ENCODE measurements at places on chromosomes 11 and 22. TPM values are rescaled to one million over a fixed set of nuclear protein-coding genes. Genes with fewer than 3 reads are reported as not detected.

DNA sequence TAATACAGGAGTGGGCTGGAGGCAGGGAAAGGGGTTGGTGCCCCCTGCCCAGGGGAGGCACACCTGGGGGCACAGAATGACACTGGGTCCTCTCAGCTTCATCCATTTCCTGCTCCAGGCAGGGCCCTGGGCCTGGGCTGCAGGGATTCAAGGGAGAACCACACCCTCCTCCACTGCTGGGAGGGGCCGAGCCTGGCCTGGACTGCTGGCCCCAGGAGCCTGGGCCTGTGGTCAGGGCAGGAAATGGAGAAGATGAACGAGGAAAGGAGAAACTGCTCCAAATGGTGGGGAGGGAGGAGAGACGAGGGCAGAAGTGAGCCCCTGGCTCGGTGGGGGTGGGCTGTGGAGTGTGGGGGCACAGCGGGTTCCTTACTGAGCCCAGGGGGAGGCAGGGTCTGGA lies 38.1 kb upstream of the KCNQ1OT1 start:
- DNase-seq: peak; percentile 58

The MAPK8IP1 gene
- 24.9 TPM for total RNA-seq

GRCh38 chr22:16774911-16775500 lies 50.2 kb downstream of the XKR3 start:
- no peak for DNase-seq

- DNase-seq: no peak
These were observed 67.0 kb upstream of the RASSF10 start for GRCh38 chr11:12942157-12942556.

DNA sequence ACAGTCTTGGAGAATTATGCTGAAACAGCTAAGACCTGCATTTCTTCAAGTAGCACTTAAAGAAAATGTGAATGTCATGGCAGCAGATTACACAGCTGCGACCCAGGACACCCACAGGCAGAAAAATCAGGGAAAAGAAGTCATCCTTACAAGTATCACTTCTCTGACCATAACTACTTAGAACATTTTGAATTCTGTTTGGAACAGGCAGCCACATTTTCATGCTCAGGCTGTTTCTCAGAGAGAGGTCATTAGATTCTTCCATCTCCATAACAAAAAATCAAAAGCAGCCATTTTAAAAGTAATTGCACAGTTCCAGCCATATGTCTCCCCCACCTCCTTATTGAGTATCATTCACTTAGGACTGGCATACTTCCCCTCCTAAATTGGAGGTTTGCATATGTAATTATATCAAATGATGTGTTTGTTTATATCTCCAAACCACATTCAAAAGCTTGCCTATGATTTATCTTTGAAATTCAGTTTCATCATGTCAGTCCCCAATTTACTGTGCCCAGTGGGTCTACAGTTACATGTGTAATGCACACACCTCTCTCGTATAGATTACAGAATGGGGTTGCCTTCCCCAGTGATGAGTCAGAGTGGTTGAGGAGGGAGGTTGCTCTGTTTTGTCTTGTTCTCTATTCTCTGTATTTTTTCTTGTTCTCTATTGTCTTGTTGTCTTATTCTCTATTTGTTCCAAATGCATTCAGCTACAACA lies 276.5 kb upstream of the MTNR1B start:
- DNase-seq: no peak

DNA sequence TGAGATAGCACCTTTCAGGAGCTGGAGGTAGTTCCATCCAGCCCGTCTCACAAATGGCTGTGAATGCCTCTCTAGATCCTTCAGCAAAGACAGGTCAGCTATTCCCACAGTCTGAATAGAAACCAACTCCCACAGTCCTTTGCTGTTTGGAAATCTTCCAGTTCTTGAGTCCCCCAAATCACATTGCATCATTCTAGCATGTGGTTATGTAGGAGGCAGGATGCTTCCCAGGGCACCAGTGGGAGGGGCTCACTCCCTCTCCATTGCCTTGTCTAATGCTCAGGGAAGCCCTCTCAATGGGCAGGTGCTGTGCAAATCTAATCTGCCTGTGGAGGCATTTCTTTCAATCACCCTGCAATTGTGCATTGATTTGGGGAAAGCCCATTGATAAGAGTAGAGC lies 14.6 kb downstream of the NAV2 start:
- DNase-seq: peak; percentile 52

DNA sequence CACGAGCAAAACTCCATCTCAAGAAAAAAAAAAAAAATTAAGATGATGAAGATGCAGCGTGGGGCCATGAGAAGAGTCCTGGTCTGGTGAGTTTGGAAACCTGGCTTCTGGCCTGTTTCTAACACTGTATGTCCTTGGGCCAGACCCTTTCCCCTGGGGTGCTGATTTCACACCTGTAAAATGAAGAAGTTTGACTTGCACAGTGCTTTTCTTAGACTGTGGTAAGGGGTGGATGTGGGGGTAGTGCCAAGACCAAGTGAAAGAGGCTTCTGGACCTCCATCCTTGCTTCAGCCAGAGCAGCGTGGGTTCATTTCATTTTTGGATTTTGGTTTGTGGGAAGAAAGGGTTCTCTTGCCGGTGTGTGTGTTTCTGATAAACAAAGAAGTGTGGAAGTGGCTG lies 42.1 kb downstream of the PTPRJ start:
- DNase-seq: no peak

- no peak for DNase-seq
These were observed 357.6 kb downstream of the BRD1 start for GRCh38 chr22:49469896-49470740.

DNA sequence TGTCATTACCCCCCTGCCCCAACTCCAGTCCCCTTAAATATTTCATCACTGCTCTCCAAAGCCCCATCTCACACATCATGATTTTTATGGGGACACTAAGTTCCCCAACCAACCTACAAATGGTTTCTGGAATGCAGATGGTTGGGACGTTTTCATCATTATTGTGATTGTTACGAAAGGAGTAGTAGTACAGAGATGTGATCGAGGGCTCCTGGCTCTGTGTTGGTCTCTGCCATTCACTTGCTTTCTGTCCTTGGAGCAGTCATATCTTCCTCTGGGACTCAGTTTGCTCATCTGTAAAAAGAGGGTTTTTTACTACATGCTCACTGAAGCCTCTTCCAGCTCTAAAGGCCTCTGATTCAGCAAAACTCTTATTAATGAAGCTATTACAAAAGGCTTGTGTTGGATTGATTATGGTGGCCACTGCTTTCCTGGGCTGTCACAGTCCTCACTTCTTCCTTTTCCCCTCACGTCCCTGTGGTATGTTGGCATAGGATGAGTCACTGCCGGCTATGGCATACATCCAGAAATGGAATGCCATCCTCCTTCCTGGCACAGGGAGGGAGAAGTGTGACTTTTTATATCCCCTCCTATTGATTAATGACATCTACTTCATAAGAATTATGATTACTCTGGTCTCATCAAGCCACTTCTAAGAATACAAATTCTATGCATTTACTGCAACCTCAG lies 593.7 kb downstream of the METTL15 start:
- DNase-seq: no peak

DNA sequence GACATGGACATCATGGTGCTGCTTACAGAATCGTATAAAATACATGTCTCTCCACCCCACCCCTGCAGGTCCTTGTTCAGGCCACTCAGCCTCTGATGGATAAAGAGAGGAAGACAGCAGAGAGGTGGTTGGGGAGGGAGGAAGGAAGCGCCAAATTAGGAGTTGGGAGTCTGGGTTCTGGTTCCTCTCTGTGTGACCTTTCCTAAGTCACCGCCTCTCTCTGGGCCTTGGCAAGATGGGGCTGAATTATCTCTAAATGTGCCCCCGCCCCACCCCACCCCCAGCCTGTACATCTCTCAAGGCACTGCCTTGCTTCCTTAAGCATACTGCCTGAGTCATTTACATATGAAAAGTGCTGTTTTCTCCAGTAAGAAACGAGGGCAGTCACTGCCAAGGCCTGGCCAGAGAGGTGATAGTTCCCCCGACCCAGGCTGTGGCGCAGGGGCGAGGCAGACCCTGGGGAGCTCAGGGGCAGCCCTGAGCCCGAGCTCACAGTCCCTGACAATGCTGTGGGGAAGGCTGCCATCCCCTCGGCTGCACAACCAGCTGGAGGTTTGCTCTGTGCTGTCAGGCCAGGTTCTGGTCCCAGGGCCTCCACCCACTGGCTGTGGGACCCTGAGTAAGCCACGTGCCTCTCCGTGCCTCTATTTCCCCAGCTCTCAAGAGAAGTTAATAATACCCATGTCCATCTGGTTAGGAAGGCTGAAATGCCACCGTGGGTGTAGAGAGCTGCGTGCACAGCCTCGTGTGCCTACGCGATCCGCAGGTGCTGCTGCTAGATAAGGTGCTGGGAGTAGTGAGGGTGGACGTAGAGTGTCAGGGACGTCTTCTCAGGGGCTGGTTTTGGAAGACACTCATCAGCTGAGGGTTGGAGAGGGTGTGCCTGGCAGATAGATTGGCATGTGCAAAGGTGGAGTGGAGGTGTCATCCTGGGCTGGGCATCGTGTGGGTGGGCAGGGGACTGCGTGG lies 55.3 kb downstream of the CACNA1I start:
- DNase-seq: no peak

- no peak for DNase-seq
These were observed 23.4 kb upstream of the CADM1 start for GRCh38 chr11:115527534-115528125.

DNA sequence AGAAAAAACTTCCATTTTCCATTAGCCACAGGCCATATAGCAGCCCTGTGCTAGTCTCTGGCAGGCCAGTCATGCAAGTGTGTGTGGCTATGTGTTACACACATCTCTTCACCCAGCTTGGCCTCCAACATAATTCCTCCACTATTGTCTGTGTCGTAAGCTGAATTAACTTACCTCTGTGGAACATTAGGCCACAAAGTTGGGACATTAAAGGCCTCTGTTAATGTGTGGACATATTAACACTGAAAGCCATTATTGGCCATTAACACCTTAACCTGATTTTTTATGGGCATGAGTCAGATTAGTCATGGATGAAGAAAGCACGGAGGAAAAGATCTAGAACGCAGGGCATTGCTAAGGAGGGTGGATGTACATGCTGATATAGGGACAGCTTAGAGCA lies 100.1 kb downstream of the DBX1 start:
- no peak for DNase-seq

The CD3E gene
- not detected for total RNA-seq

GRCh38 chr11:95121698-95122097 lies 32.1 kb downstream of the ENDOD1 start:
- no peak for DNase-seq

DNA sequence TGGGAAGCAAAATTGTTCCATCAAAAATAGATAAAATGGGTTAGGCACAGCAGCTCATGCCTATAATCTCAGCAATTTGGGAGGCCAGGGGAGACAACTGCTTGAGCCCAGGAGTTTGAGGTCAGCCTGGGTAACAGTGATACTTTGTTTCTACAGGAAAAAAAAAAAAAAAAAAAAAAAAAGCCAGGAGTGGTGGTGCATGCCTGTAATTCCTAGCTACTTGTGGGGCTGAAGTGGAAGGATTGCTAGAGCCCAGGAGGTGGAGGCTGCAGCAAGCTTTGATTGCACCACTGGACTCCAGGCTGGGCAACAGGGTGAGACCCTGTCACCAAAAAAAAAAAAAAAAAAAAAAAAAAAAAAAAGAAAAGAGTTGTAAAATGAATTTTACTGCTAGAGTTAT lies 49.6 kb downstream of the KIF18A start:
- DNase-seq: no peak

The TREH gene
- not detected for total RNA-seq

- DNase-seq: no peak
These were observed 92.7 kb downstream of the YAP1 start for GRCh38 chr11:102202972-102203371.

DNA sequence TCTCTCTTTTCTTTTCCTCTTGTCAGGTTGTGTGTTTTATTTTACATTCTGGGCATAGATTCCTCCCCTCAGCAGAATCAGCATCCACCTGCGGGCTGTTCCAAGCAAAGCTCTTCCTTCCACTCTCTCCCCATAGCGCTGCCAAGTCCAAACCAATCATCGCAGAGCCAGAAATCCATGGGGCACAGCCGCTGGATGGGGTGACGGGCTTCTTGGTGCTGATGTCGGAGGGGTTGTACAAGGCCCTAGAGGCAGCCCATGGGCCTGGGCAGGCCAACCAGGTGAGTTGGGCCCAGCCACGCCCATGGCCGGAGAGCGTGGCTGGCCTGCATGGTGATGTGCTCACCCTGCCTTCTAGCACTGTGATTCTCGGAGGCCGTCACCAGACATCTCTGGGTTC lies 22.1 kb downstream of the TAB1 start:
- DNase-seq: no peak

The OR52K2 gene
- total RNA-seq: not detected

DNA sequence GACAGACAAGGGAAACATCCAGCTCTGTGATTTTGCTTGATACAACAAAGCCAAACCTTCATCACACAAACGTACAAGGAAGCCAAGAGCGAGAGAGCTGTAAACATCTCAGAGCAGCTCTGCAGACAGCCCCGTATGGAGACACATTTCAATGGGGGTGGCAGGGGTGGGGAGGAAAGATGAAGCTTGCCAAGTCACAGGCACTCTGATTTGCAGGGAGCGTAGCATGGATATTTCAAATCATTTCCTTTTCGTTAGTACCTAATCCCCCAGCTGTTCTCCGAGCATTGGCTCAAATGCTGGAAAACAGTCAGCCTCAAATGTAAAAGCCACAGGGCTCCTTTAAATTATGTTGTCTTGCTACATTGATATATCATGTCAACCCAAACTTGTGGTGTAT lies 458.9 kb upstream of the CADM1 start:
- no peak for DNase-seq

The DDX25 gene
- 1.1 TPM for total RNA-seq

DNA sequence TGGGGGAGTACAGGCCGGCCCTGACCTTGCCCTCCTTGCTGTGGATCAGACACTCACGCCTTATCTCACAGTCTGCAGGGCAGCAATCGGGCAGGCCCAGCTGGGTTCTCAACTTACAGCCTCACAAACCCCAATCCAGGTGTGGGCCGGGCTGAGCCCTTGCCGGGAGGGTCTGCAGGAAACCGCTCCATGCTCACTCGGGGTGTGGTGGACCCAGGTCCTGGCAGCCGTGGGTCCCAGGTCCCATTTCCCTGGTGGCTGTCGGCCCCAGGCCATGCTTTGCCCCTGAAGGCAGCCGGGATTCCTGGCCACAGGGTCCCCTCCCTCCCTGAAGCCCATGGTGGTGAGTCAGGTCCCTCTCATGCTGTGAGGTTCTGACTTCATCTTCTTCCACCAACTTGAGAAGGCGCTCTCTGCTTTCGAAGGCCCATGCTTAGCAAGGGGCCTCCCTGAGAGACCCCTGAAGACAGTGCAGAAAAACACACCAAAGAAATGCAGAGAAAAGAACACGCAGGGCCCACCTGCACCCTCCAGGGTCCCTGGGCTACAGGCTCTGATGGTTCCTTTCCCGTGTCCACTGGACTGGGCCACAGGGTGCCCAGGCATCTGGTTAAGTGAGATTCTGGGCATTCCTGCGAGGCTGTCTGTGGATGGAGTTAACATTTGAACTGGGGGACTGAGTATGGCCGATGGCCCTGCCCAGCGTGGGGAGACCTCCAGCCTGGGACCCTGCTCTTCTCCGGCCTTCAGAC lies 588.2 kb downstream of the BRD1 start:
- DNase-seq: no peak

DNA sequence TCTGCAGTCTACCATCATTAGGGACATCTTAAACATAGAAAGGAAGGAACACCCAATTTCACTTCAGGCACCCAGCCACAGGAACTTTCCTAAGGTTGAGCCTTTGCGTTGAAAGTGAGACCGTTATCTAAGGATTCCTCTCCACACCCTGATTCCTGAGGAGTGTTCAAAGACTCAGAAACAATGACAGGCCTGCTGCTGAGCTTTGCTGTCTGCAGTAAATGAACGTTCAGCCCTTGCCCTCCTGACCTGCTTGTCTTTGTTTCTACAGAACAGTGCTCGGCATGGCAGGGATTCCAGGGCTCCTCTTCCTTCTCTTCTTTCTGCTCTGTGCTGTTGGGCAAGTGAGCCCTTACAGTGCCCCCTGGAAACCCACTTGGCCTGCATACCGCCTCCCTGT lies 7.0 kb downstream of the PRSS23 start:
- DNase-seq: no peak

Data from uterus (tissue), 4 donors.